Activated CD4-positive, alpha-beta T cell treated with anti-CD3 and anti-CD28 coated beads, Interleukin-2, Interleukin-6, amounts not matched to agents 100 ng/mL and 50 ng/mL, durations not matched to agents 16 hours and 8 hours (primary cell): ENCODE measurements at places on chromosomes 3 and 15.
A peak's percentile ranks its signal among the peaks of the same experiment; 100 is the strongest.

DNA sequence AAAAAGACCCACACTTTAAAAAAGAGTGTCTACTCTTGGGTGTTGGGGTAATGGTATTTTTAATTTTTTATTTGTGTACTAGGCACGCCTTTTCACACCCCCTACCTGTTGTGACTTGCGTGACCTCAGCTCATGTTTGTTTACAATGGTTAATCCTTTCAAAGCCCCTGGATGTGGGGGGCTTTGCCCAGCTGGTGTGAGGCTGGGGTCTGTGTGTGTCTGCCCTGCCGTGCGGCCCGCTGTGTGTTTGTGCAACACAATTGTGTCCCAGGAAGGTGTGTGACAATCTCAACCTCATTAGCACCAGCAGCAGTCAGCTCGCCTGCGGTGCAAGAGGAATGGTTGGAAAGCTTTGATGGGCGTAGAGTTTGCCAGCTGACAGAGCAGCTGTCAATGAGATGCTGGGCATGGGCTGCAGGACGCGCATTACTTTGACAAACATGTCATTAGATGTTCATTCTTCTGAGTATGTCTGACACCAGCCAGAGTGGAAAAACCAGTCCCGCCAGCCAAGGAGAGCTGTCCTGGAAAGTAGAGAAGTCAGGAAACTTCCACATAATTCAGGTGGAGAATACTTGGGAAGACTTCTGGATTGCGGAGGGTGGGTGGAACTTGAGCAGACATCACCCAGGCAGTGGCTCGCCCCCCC is 9.6 kb downstream of the LRRK1 start:
- no peak for DNase-seq

DNA sequence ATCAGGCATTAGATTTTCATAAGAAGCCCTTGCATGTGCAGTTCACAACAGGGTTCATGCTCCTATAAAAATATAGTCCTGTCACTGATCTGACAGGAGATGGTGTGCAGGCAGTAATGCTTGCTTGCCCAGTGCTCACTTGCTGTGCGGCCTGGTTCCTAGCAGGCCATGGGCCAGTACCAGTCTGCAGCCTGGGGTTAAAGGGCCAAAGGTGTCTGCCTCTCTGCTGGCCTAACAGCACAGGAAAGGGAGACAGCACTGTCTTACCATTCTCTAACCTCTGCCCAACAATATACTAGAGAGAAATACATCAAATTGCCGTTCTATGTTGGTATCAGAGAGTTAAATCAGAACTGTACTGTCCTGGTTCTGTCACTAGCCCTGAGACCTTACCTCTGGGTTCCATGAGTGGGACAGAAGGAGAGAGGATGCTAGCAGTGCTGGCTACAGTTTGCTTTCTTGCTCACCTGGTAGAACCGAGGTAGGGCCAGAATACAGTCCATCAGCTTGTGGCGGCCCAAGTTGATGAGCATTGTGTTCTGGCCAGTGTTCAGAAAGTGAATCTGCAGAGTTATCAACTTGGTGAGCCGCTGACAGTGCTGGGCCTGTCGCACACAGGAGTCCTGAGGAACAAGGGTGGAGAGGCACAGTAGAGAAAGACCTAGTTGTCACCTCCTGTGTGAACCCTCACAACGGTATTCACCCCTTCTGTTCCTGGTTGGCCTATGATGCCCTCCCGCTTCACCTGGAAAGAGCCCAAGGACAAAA is 28.6 kb downstream of the EIF3J start:
- no peak for DNase-seq

GRCh38 chr3:158617982-158618875 is 26.1 kb upstream of the GFM1 start:
- DNase-seq = no peak

GRCh38 chr15:60583946-60584345 is 105.0 kb upstream of the ICE2 start:
- DNase-seq = peak; percentile 75

DNA sequence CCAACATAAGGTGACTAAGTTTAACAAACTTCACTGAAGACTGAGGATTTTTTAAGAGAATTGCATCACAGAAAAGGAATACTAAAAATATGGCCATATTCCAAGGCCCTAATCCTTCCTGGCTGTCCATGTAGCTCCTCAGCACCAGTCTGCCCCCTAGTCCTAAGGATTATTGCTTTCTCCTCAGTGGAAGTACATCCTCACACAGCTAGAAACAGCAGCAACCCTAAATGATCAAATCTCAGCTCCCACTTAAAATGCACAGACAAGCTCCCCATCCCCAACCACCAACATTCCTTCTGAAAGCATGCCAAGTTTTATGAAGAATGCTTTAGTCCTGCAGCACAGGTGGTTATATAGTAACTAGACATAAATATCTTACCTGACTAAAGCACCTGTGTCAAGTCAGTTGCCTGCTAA is 14.7 kb downstream of the ST3GAL6 start:
- DNase-seq = no peak

DNA sequence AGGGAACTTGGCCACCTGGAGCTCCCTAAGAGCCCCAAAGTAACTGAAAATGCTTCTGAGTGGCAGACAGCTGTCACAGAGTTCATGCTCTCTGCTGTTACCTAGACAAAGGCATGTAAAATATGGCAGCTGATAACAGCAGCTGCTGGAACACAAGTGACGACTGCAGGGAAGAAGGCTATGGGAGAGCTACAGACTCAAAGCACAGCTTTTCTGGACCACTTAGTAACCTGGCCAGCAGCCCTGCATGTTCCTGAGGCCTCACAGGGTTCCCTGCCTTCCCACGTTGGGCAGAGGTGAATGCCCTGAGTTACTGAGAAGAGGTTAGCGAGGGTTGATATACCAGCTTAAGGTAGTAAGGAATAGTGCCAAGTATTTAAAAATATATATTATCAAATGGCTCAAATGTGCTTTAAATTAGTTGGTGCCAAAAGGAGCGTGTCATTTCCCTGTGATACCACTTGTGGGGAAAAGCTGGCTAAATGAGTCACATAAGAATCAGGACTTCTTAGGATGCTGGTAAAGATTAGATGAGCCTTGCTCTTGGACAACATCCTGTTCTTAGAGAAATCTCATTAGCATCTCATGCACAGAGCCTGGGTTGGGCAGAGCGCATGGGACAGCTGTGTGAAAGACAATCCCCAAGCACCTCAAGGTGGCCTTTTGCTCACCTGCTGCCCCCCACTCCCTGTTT is 76.4 kb upstream of the SCN5A start:
- no peak for DNase-seq

DNA sequence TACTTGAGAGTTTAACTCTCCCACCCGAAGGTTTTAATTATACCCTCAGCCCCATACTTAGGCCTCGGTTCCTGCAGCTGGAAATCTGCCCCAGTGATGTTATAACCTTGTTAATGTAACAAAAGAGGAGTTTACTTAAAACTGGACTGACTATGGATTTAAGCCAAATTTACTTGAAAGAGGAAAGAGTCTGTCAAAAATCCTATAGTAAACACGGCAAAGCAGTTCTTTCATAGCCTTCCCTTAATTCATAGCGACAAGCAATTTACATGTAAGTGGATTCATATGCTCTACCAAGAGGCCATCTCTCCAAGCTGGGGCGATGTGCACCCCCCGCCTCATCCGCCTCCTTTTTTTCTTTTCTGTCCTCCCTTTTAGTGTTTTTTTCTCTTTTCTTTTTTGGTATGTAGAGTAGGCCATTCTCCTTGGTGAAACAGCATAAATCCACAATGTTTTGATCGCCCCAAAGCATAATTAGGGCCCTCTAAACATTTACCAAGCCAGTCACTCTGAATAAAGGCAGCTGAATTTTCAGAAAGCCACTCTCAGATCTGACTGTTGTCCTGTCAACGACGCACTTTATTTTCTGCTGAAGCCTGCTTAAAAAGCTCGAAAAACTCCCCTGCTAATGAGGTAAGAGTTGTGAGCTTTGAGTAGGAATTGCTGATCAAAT is 373.1 kb upstream of the WNT5A start:
- no peak for DNase-seq
